ENCODE measurements at places on chromosomes 5 and 9.

- no peak for DNase-seq
Observed at GRCh38 chr5:73031839-73032238, 76.0 kb downstream of the FCHO2 start.

DNA sequence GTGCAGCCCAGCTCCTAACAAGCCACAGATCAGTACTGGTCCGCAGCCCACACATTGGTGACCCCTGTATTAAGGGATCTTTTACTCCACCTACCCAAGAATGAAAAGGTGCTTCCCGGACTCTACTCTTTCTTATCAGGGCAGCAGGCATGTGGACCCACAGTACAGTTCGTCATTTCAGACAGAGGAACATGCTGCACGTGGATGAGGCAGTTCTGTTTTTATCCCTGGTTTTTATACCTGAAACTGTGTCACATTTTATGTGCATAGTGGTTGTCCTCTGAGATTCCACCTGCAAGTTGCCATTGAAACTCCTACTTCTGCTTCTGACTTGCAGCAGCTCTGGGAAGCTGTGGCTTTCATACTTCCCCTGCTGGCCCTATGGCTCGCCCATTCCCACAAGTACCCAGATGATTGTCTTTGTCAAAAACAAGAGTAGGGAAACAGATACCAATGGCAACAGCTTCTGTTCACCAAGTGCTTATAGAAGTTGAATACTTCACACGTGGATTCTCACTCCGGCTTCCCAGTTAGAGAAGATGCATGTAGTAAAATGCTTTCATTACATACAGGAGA lies 208.0 kb downstream of the TRIO start:
- no peak for DNase-seq

GRCh38 chr5:33753704-33754103 lies 138.1 kb downstream of the ADAMTS12 start:
- no peak for DNase-seq

GRCh38 chr5:180563994-180564393 lies 27.3 kb downstream of the SCGB3A1 start:
- DNase-seq, result no peak

DNA sequence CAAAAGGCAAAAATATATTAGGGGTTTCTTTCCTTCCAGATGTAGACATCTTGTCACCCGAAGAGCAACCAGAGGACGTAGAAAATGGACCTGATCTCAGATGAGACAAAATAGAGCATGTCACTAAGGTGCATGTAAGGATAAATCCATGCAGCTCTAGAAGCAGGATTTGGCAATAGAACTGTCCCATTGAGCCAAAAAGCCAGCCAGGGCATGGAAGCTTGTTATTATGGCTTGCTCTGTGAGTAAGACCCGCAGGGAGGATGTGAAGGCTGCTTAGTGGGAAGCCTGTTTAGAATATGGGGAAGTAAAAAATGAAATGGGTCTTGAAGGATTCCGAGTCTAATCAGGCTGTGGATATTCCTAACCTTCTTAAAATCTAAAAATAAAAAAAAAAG lies 165.6 kb upstream of the MPDZ start:
- no peak for DNase-seq

GRCh38 chr9:121685795-121686377 lies 34.5 kb downstream of the DAB2IP start:
- DNase-seq, result no peak

- DNase-seq, result no peak
Observed at GRCh38 chr5:129807162-129807814, 59.4 kb downstream of the MINAR2 start.

DNA sequence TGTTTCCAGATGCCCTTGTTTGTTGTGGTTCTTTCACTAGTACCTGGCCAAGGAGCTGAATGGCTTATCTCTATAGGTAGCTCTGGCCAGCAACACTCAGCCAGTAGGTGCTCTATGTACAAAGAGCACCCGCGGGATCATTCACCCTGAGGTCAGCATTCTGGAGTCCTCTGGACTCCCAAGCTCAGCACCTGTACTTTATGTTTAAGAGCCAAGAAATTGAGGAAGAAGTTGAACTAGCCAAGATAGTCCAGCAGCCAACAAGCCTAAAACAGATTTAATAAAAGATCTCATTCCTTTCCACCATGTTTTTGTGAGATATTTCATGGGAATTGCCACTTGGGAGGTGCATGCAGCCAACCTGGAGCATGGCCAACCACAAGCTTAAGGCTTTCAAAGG lies 242.6 kb upstream of the PAPPA start:
- no peak for DNase-seq

- DNase-seq, result no peak
Observed at GRCh38 chr9:95807326-95807947, 68.1 kb upstream of the ERCC6L2 start.
